Activated CD4-positive, alpha-beta memory T cell treated with anti-CD3 and anti-CD28 coated beads for 36 hours (primary cell): ENCODE measurements at places on chromosomes 7 and 10.

DNA sequence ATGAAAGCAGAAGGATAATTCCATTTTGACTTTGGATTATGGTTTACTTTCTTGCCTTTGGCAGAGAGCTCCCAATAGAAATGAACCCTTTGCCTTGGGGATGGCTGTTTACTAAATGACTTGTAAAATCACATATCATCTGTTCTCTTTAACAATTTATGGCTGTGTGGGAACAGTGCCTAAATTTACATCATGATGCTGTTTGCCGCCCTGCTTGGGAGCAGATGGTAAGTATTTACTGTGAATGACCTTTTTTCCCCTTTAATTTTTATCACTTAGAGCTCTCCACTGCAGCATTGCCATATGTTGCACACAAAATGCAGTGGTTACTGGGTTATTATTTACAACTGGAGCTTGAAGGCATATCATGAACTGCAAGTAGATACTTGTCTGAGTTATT lies 13.4 kb downstream of the HEPACAM2 start:
- DNase-seq: no peak

GRCh38 chr7:134371536-134371935 lies 54.8 kb upstream of the SLC35B4 start:
- no peak for DNase-seq

GRCh38 chr7:39827571-39827970 lies 122.5 kb upstream of the CDK13 start:
- DNase-seq: no peak

DNA sequence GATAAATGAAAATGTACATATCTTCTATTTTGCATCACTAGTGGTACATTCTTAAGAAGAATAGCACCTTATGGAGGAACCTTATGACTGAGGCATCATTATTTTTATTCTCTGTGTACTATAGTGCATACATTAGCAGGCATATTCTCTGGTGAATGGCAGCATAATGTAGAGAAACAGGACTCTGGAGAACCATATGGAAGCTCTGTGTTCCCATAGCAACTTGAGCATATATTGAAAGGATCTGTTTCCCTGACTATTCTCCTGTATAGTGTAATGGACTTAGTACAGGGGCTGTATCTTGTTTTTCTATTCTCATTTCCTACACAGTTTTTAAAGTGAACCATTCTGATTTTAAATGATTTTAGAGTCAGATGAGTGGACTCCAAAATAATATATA lies 128.4 kb upstream of the SMIM30 start:
- DNase-seq: no peak

- DNase-seq: no peak
These were observed 85.3 kb upstream of the MGMT start for GRCh38 chr10:129381741-129382140.

- no peak for DNase-seq
These were observed 23.8 kb upstream of the FRAT2 start for GRCh38 chr10:97358349-97358748.
